ENCODE measurements at places on chromosomes 7 and 10.

DNA sequence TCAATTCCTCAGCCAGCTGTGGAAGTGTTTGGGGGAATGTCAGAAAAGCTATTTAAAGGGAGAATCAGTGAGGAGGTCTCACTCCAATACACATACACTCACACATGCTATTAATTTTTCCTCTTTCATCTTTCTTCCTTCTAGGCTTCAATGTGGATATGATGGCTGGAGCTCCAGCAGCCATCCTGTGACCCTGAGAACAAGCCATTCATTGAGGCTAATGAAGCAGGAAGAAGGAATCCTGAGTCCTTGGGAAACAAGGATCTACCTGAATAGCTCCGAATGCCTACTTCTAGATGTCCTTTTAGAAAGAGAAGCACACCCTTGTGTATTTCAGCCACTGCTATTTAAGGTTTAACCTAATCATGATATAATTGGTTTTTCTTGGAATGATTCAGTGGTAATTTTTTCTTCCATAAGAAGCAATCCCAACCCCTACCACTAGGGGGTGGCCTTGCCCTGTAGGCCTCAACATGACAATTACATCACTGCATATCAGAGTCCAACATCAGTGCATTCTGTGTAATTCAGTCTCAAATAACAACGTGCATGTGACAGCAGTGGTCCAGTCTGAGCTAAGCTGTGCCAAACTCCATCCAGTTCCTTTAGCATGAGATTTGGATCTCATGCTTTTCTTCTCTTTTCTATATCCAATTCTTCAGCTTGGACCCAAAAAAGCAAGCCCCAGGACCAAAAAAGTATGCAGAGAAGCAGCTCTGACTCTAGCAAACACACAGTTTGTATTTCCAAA lies 85.3 kb upstream of the ANKRD1 start:
- peak; percentile 44 for DNase-seq

DNA sequence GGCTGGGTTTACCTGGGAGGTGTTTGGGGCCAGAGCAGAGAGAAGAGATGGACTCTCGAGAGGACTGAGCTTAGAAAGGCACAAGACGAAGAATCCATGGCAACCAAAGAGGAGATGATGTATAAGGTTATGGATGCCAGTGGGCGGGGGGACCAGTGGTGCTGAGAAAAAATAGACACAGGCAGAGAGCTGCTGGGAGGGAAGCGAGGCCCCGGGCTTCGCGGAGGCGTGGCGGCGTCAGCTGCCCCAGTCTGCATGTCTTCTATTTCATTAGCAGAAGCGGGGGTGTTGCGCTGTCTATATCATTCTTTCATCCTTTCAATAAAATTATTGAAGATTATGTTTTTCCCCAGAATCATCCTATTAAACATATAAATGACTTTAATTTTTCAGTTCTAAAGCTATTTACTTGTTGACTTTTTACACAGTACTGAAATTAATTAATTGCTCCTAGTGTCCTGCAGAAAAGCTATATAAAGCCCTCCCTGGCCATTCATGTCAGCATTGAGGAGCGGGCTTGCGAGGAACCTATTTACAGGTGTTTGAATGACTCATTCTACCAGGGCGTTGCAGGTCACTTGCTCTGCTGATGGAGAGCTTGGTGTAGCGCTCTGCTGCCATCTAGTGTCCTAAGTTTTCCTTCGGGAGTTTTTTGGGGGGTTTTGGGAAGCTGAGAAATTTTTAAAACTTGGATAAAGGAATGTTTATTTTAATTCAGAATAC lies 42.9 kb upstream of the BHLHA15 start:
- DNase-seq, result peak; percentile 60

- no peak for DNase-seq
These were observed 28.3 kb downstream of the CRCP start for GRCh38 chr7:66142996-66143395.

DNA sequence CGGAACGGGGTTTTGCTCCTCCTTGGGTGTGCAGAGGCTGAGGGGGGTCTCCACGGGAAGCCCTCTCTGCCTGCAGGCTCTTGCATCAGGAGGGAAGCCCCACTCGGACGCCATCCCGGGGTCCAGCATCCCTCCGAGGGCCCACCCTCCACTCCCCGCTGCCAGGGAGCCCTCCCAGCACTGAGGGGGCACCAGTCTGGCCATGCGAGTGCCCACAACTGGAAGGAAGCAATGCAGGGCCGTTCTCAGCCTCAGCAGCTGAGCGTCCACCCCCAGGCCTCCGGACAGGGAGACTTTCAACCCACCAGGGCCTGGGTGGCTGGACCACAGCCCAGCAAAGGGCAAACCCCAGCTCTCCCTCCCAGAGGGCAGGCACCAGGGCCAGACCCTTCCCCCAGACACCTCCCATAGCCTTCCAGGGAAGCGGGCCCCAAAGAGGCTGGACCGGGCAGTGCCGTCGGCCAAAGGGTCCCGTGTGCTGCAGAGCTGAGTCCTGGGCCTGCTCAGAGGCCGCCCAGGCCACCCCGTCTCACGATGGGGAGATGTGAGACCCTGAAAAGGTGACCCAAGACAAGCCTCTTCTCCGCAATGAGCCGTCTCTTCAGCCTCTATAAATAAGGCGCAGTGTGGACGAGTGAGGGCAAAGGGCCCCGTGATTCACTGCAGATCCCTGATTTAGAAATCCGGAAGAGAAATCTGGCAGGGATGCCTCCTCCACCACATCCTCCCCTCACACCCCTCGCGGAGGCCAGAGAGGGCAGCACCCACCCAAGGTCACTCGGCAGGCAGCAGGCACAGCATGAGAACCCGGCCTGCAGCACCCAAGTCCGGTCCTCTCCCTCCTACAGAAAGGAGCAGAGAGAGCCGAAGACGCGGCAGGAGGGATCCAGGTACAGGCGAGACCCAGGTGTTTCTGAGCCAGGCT lies 81.9 kb upstream of the DNAAF5 start:
- no peak for DNase-seq

DNA sequence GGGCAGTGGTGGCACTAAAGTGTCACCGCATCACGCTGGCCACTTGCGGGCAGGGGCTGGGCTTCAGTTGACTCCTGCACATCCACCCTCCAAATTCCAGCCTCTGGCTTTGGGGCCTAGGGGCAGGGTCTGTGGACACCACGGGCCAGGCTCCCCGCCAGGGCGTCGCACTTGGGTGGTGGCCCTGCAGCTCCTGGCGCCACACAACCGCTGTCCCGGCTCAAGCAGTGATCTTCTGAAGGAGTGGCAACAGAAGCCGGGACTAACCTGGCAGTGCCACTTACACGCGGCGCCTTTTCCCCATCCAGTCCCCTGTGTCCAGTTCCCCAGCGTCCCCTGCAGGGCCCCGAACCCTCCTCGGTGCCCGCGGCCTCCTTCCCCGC lies 134.3 kb upstream of the ZNF92 start:
- DNase-seq, result no peak

DNA sequence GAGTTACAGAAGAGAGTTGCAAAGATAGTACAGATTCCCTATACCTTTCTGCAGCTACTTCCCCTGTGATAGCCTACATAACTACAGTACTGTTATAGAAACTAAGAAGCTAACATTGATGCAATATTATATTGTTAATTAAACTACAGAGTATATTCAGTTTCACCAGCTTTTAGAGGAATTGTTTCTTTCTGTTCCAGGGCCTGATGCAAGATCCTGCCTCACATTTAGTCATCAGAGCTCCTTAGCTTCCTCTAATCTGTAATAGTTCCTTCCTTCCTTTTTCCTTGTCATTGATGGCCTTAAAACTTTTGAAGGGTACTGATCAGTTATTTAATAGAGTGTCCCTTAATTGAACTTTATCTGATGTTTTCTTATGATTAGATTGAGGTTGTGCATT lies 56.8 kb downstream of the SDHAF3 start:
- no peak for DNase-seq

All from activated CD4-positive, alpha-beta T cell treated with anti-CD3 and anti-CD28 coated beads for 24 hours (primary cell).